ENCODE measurements at places on chromosomes 7 and 10.

DNA sequence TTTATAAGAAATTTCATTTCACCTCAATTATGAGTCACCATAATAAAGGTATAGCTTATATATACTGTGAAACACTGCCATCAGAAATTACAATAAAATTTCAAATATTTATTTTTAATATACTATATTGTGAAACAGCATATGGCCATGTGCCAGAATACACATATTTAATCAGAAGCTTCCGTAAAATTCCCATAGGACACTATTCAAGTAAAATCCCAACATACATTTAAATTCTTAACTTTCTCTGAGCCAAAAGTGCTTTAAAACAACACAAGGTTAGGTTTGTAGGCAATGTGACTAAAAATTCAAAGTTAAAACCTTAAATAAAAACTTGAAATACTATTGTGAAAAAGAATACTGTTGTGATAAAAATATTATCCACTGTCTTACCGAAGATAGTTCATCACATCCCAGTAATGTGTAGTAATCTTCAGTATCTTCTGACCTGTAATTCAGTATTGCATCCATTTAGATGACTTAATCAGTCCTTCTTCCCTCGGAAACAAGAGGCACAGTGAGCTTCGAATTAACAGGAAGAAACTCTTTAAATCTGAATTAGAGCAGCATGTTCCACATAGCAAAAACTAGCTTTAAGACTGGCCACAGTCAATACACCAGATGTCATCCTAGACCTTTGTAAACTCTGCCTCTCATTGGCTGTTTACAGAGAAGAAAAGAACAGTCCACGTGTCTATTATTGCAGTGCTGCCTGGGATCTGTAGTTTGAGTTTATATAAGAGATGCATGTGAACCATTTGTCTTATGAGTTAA is at the start of gene DNAJC12:
Gene DNAJC12, minus strand, starts transcription at position 648 of the 774 bp plus-strand sequence. Its CDS starts 177 bp downstream, at position 471.
- DNase-seq, result peak; percentile 63

DNA sequence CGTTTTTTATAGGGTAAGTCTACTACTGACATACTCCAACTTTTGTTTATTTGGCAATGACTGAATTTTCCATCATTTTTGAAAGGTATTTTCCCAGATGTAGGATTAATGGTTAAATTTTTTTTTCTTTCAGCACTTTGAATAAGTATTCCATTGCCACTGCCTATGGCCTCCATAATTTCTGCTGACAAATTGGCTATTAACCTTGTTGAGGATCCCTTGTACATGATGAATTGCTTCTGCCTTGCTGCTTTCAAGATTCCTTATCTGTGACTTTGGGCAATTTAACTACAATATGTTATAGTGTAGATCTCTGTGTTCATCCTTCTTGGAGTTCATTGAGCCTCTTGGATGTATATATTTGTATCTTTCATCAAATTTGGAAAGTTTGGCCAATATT is 21.6 kb upstream of the VWDE start:
- no peak for DNase-seq

- no peak for DNase-seq
Measured at GRCh38 chr7:519484-520390, at the start of gene PDGFA. TSS of gene PDGFA (minus strand) at chr7:519846. CDS start at chr7:519001, 845 bp downstream.

DNA sequence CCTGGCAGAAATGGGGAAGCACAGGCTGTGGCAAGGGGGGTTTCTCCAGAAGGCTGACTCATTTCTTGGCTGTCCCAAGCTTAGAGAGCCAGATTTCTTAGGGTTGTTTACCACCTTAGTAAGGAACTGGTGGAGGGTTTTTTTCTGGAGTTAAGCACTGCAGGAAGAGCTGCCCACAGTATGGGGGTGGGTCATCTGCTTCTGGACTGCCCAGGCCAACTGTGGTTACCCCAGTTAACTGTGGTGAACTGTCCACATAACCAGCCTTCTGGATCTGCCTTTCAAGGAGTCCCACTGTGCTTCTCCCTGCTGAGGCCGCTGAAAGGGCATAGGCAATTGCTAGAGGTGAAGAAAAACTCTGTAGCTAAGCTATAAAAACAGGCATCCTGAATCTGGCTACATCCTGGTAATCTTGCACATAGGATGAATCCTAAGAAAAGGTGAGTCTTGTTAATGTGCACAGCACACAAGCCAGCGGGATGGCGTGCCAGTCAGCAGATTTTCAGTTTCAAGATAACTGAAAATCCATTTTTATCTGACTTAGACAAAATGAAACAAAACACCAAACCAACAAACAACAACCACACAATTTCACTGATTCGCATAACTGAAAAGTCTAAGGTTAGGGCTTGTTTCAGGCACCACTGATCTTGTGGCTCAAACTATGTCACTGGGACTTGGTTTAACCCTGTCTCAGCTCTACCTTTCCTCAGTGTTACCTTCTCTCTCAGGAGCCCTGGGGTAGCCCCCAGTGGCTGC is 21.6 kb upstream of the TSPAN33 start:
- no peak for DNase-seq

DNA sequence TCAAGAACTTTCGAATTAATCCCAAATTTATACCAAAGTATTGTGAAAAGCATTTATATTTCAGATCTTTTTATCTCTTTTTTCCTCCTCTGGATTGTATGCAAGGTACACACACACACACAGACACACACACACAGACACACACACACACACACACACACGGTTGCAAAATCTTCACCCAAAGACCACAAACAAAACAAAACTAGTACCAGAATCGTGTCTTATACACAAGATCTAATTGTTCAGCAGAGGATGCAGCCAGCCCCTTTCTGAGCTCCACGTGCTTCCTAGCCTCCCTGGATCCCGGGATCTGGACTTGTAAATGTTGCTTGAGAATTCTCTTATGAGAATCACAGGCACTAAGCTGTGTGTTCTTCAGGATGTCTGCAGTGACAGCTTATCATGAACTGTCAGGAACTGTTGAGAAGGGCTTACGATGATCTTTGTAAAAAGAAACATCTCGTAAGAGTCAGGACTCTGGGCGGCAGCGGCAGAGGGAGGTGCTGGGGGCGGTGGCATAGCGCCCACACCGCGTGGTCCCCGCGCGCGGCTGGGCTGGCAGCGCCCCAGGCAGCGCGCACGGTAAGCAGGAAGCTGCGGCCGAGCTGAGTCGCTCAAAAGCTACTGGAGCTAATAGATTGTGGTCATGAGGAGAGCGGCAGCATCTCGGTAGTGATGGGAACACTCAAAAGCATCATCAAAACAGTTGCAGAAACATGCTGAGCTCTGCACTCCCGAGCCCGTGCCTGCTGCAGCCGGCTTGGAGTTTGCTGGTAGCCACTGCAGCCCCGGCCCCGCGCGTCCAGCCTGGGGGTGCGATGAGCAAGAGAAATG is 277.6 kb downstream of the GATA3 start:
- DNase-seq, result peak; percentile 40

DNA sequence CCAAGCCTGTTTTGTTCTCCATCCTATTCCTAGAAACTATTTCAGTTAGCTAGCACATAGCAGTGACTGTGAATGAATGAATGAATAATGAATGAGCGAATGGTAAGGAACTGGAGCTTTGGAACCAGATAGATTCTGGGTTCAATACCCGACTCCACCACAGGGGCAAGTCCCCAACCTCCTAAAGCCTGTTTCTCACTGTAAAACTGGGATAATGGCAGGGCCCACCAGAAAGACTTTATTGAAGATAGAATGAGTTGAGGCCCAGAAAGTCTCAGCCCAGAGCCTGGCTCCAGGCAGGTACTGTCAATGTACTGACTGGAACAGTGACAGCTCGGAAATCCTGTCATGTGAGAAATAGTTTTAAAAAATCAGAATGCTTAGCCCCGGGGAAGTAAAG is 1.1 kb upstream of the CDH23 start:
- DNase-seq, result no peak

DNA sequence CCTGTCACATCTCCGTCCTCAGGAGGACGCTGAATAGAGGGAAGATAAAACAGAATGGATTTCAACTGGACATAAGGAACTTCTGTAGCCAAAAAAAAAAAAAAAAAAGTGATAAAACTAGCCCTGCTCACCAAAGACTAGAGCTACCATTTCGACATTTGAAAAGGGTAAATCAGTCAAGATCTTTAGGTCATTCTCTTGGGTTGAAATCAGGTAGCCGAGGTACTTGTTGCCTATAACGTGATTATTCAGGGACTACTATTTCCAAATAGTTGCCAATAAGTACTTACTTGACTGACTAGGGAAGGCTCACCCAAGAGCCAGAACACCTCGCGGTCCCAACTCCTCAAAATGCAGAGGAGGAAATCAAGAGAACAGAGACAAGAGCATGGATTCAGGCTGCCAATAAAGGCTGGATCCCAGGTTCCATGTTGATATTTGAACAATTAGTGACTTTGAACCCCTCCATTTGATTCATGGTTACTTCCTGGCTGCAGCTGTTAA is 2.0 kb downstream of the RHEB start:
- DNase-seq, result no peak

GRCh38 chr7:143120691-143121405 is 11.0 kb upstream of the PIP start:
- no peak for DNase-seq

GRCh38 chr7:137633133-137633532 is 213.6 kb downstream of the DGKI start:
- DNase-seq, result no peak

DNA sequence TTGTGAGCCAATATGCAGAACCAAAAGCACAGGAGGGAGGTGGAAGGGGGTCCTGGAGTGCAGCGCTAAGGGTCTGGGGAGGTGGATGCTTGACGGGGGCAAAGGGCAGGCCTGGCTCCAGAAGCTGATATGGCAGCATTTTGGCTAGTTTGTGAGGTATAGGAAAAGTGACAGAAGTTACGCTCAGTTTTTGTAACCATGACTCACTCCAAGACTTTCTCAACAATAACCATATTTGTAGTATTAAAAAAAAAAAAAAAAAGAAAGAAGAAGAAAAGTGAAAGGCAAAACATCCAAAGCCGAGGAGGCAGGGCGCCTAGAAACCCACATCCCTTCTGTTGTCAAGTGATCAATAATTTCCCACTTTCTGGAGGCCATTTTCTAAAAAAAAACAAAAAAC is 92.3 kb downstream of the RNF216 start:
- DNase-seq, result no peak

- no peak for DNase-seq
Measured at GRCh38 chr10:50846753-50847152, 38.7 kb downstream of the A1CF start.

DNA sequence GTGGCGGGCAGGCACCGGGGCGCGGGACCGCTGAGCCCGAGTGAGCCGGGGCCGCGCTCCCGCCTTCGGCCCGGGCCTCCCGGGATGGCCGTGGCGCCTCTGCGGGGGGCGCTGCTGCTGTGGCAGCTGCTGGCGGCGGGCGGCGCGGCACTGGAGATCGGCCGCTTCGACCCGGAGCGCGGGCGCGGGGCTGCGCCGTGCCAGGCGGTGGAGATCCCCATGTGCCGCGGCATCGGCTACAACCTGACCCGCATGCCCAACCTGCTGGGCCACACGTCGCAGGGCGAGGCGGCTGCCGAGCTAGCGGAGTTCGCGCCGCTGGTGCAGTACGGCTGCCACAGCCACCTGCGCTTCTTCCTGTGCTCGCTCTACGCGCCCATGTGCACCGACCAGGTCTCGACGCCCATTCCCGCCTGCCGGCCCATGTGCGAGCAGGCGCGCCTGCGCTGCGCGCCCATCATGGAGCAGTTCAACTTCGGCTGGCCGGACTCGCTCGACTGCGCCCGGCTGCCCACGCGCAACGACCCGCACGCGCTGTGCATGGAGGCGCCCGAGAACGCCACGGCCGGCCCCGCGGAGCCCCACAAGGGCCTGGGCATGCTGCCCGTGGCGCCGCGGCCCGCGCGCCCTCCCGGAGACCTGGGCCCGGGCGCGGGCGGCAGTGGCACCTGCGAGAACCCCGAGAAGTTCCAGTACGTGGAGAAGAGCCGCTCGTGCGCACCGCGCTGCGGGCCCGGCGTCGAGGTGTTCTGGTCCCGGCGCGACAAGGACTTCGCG is 534 bp downstream of the FZD9 start:
- no peak for DNase-seq

- no peak for DNase-seq
Measured at GRCh38 chr7:74284781-74285259, 4.4 kb upstream of the CLIP2 start.

- no peak for DNase-seq
Measured at GRCh38 chr7:75850235-75850634, 28.6 kb upstream of the RHBDD2 start.

GRCh38 chr10:113899952-113900598 is 45.6 kb downstream of the NHLRC2 start:
- DNase-seq, result no peak

DNA sequence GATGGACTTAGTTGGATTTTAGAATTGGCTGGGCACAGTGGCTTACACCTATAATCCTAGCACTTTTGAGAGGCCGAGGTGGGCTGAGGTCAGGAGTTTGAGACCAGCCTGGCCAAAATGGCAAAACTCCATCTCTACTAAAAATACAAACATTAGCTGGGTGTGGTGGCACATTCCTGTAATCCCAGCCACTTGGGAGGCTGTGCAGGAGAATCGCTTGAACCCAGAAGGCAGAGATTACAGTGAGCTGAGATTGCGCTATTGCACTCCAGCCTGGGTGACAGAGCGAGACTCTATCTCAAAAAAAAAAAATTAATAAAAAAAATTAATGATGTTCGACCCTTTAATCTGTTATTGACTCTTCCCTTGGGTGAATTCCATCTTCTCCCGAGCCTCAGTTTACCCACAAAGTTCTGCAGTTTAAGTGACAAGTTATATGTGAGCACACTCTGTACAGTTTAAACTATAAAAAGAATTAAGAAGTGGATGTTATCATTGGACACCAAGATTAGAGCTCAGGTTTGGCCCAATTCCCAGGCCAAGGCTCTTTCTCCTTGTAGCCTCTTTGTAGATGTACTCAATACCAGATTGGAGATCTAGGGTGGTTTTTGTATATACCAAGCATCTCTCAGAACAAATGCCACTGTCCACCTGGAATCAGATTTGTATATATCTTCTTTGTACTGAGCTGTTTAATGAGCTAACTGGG is 15.0 kb downstream of the KAT6B start:
- no peak for DNase-seq

DNA sequence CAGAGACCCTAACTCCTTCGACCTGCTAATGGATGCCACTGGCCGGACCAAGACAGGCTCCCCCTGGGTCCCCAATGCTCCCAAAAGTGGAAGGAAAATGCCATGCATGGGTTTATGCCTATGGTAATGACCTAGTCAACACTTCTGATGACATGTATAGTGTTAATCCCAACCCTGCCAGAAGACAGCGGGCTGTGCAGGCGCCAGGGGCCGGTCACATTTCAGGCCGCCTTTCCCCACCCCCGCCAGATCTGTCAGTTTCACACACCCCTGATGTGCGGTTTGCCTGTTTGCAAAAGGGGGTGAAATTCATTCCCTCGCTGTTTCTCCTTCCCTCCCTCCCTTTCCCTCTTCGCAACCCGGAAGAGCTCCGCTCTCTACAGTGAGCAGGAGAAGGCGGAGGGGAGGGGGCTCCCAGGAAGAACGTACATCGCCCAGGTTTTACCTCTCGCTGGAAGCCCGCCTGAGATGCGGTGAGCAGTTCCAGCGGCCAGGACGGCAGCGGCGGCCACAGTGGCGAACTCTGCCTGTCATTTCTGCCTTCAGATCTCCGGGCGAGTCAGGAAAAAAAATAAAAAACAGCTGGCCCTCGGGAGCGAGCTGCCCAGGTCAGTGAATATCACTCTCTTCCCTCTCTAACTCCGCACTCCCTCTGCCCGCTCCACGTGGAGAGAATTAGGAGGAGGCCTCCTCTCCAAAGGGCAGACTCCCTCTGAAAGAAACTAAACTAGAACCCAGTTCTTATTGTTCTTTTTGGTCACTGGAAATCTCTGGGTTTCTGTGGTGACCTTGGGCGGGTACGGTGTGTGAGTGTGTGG is 9.4 kb upstream of the GATA3 start:
- DNase-seq, result no peak

GRCh38 chr10:29255104-29255503 is 33.8 kb upstream of the LYZL1 start:
- no peak for DNase-seq

Measured in right lung (tissue), 10 donors.